ENCODE measurements at places on chromosomes 6 and 20.

DNA sequence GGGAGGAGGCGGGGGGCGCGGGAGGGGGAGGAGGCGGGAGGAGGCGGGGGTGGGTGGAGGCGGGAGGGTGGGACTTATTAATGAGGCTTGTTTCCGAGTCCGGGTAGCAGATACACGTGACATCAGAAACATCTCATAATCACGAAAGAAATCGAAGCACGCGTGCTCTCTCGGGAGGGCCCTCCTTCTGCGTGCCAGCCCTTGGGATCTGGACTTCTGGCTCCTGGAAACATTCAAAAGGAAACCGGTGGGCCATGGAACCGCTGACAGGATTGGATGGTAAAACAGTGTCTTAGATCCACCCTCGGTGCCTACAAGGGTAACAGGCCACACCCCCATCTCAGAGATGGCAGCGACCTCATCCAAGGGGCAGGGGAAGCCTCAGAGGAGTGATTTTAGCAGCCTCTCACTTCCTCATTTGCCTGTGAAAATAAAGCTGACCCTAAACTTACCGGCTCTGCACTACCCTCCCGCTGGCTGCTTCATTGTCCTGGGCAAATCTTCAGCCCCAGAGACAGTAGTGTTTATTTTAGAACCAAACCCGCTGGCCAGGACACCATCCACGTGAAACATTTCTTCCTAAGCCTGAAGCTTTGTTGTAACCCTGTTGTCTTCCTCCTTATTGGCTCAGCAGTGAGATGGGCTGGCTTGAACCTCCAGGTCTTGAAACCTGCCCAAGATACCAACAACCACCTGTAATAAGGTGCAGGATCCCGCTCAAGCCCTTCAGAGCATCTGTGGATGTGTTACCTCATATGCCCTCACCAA is 97.5 kb downstream of the PSMG4 start:
- peak; percentile 35 for DNase-seq

DNA sequence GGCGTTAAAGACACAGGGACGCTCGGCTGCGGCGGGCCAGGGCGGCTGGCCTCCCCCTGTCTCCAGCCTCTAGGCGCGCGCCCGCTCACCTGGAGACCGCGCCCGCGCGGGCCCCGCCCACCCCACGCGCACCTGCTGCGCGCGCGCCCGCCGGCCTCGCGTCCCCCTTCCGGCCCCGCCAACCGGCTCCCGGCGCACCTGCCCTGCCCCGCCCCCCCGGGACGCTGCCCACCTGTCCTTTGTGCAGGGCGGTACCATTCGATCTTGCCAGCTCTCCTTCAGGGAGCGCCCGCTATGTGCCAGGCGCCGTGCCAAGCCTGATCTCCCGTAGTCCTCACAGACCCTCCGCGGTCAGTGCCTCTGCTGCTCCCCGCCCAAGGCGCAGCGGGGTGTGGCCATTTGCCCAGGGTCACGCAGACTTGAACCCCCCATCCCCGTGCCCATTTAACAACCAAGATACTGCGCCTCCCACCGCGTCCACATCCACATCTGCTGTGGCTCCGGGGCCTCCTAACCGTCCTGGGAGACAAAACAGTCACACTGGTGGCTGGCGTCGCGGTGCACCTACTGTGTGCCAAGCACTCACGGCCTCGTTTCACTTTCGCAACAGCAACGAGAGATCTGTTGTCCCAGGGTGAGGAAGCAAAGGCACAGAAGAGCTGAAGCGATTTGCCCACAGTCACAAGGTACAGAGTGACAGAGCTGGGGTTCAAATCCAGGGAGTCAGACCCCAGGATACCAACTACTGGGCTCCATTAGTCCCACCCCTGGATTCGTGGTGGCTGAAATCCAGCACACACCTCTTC is 48.1 kb downstream of the NOL4L start:
- peak; percentile 61 for DNase-seq

DNA sequence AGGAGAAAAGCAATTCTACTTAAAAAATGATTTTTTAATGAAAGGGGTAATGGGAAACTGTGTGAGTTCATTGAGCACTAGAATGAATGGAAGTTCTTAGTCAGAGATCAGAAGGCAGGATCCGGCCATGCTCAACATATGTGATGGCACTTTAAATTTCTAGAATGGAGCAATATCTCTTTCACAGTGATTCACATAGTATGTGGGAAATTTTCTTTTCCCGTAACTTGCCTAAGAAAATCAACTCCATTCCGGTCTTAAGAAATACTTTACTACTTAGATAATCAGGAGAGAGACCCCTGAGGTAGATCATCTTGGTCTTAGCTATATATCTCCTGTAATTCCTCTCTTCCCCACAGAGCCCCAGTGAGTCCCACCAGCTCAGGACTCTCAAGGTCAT is 131.8 kb downstream of the SCML4 start:
- DNase-seq = no peak

DNA sequence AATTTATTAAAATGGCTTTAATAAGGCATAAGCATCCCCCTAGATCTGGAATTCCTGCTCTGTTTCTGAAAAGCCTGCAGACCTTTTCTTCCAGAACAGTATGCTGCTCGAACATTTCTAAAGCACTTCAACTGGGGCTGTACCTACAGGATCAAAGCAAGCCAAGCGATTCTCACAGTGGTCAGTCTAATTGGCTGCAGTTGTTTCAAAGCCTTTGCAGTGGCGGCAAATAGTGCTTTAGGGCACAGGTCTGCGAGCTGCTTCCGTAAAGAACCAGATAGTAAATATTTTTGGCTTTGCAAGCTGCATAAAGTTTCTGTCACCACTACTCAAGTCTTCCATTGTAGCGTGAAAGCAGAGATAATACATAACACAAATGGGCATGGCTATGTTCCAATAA is 88.9 kb upstream of the FBXL4 start:
- no peak for DNase-seq

GRCh38 chr6:106097411-106098231 is 11.5 kb downstream of the PRDM1 start:
- no peak for DNase-seq

DNA sequence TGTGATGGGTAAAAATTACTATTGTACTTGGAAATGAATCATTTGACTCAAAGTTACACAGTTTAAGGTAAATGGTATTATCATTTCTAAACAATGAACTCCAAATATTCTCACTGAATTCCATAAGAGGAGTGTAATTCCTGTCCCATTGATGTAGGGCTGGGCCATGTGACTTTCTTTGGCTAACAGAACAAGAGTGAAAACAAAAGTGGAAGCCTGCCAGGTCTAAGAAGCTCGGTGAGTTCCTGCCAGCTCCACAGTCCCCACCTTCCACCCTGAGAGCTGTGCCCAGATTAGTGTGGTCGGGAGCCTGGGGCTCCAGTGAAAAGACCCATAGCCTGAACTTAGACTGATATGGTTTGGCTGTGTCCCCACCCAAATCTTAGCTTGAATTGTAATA is 24.6 kb downstream of the TBXT start:
- no peak for DNase-seq

GRCh38 chr6:142482249-142482648 is 180.4 kb downstream of the ADGRG6 start:
- DNase-seq = no peak

DNA sequence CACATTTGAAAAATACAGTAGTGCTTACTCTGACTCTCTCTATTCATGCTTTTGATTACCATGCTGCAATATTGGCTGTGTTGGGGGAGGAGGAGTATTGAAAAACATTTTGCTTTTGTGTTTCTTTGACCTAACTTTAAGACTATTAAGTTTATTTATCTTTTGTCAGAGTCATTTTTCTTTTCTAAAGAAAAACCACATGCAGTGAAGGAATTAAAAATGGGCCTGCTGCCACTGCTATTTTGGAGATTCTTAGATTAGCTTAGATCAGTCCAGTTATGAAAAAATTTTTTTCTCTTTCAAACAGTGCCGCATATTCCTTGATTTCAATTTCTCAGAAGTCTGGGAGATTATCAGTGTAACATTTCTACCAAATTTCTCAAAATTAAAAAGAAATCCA is 36.1 kb downstream of the BCKDHB start:
- DNase-seq = no peak

- no peak for DNase-seq
Observed at GRCh38 chr20:3281437-3281836, 42.4 kb upstream of the SLC4A11 start.

DNA sequence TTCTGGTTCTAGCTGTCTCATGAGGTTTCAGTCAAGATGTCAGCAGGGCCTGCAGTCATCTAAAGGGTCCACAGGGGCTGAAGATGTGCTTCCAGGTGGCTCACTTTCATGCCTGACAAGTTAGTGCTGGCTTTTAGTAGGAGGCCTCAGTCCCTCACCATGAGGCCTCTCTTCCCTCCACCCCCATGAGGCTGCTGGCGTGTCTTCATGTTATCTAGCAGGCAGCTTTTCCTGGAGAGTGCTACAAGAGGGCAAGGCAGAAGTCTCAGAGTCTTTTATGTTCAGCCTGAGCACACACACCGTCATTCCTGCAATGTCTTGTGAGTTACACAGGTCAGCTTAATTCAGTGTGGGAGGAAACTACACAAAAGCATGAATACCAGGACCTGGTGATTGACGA is 769.9 kb downstream of the HDGFL1 start:
- DNase-seq = no peak

GRCh38 chr20:57192311-57192710 is 74.1 kb downstream of the BMP7 start:
- DNase-seq = no peak

- DNase-seq = no peak
Observed at GRCh38 chr6:152094992-152095592, 287.6 kb downstream of the ESR1 start.

GRCh38 chr6:96992343-96992730 is 67.8 kb downstream of the KLHL32 start:
- no peak for DNase-seq

GRCh38 chr6:83558975-83559374 is 46.6 kb downstream of the PRSS35 start:
- no peak for DNase-seq

- DNase-seq = no peak
Observed at GRCh38 chr20:31568773-31569162, 36.3 kb upstream of the ID1 start.

- DNase-seq = no peak
Observed at GRCh38 chr6:81668615-81669047, 83.8 kb downstream of the TENT5A start.

GRCh38 chr6:33668914-33669313 is 42.6 kb downstream of the UQCC2 start:
- DNase-seq = no peak

DNA sequence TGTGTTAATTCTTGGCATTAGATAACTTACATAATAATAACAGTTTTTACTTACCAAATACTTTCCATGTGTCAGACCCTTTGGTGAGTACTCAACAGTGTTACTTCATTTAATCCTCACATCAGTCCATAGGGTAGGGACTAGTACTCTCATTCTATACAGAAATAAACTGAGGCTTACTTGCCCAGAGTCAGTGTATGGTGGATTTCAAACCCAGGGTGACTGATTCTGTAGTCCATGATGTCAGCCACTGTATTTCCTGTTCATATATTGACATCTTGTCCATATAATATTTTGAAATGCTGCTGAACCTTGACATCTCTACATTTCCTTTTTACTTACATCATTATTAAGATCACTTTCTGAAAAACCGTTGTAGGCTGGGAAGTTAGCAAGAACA is 2.5 kb upstream of the PNLDC1 start:
- DNase-seq = no peak

DNA sequence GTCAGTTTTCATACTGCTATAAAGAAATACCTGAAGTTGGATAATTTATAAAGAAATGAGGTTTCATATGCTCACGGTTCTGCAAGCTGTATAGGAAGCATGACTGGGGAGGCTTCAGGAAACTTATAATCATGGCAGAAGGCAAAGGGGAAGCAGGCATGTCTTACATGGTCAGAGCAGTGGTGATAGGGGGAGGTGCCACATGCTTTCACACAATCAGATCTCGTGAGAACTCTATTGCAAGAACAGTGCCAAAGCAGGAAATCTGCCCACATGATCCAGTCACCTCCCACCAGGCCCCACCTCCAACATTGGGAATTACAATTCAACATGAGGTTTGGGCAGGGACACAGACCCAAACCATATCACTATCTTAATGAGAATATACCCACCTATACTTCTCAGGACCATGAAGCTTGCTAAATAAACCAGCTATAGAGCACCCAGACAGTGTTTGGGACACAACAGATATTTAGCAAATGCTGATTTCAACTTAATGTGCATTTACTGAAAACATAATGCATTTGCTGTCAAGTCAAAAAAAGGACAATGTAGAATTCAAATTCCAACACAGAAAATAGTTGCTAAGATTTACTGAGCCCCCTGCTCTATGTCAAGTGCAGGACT is 63.8 kb downstream of the TNFRSF21 start:
- DNase-seq = no peak

- no peak for DNase-seq
Observed at GRCh38 chr6:64476935-64477334, 841.3 kb downstream of the PHF3 start.

- no peak for DNase-seq
Observed at GRCh38 chr6:167049275-167049674, 50.1 kb downstream of the CEP43 start.

GRCh38 chr6:137874204-137875057 is 7.4 kb downstream of the TNFAIP3 start:
- DNase-seq = no peak

DNA sequence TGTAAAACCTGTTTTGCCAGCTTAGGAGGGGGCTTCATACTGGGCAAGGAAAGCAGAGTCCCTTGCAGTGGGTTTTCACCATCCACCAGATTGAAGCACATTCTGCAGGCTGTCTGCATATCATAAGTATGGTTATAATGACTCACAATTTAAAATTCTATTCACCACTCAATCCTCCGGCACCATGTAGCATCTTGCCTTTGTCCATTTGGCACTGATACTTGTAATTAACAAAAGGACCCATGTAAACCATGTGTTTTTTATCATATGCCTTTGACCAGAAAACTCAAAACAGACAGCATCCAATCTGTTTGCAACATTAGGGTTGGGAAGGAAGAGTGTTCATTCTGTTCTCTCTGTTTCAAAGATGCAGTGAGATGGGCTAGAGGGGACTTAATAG is 3.0 kb downstream of the CD83 start:
- no peak for DNase-seq

DNA sequence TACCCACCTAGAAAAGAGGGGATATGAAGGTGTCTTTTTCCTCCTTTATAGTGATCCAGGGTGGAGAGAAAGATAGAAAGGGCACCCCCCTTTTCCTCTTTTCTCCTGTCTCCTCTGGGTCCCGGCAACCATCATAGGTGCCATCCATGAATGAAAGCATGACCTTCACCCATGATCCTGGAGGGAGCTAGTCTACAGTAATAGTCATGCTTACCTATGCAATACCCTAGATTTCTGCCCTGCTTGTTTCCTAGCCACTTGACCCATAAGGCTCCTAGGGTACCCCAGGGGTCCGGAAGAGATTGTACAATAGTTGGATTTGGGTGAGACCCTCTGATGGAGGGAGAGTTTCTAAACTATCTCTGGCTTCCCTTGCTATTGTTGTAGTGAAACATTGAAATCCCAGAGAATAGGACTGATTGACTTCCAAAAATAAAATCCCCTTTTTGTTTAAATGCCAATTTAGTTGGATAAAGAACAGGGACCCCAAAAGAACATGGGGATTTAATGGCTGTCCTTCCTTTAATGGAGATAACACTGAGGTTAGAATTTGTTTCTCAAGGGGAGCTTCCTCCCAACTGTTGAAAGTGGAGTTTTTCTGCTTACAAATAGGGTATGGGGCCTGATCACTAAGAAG is 366.8 kb upstream of the KHDRBS2 start:
- DNase-seq = peak; percentile 2
